Hypothalamus (tissue), 51 donors: ENCODE measurements at places on chromosomes 13 and 19.

DNA sequence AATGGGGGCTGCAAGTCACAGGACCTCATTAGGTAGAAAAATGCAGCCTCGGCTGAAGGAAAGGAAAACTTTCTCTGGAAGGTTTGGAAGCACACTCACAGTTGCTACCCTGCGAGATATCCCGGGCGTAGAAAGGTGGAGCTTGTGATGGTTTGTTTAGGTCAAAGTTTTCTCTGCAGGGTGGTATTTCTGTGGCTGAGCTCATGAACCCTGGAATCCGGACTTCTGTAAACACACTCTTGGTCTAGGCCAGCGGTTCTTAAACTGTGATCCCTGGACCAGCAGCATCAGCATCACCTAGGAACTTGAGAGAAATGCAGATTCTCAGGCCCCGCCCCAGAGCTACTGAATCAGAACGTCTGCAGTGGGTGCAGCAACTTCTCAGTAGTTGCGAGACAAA, 3.3 kb upstream of the SLC15A1 start:
- DNase-seq = no peak

GRCh38 chr19:48501494-48502349, 9.9 kb downstream of the LMTK3 start:
- DNase-seq = peak; percentile 21

GRCh38 chr19:43634872-43635560, 4.6 kb downstream of the CADM4 start:
- peak; percentile 55 for DNase-seq

- no peak for DNase-seq
Observed at GRCh38 chr19:19567391-19567790, 29.3 kb downstream of the CILP2 start.

- no peak for DNase-seq
Observed at GRCh38 chr13:34458756-34459715, 483.0 kb upstream of the NBEA start.

GRCh38 chr13:88958821-88959220, 1287.7 kb downstream of the SLITRK5 start:
- DNase-seq = no peak

GRCh38 chr13:37091835-37092234, 13.6 kb downstream of the CSNK1A1L start:
- no peak for DNase-seq

DNA sequence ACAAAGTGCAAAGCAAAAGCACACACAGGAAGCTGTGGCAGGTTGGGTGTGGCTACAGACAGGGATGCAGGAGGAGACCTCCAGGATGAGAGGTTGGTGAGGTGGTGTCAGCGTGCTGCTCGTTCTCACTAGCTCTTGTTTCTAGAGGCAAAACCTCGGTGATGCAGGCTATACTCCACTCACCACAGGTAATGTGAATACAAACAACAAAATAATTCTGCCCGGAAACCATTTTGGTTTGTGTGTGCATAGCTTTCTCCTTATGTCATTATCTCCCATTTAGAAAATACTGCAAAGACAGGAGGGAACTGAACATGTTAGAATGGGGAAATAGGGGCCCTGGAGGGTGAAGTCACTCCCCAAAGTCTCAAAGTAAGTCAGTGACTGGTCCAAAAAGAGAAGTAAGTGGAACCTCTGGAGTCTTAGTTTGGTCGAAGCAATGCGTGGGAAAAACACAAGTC, 9.4 kb downstream of the LCP1 start:
- no peak for DNase-seq

GRCh38 chr13:46615888-46616531, 63.0 kb downstream of the LRCH1 start:
- no peak for DNase-seq

GRCh38 chr13:76887076-76887563, 915 bp upstream of the KCTD12 start:
- DNase-seq = no peak

DNA sequence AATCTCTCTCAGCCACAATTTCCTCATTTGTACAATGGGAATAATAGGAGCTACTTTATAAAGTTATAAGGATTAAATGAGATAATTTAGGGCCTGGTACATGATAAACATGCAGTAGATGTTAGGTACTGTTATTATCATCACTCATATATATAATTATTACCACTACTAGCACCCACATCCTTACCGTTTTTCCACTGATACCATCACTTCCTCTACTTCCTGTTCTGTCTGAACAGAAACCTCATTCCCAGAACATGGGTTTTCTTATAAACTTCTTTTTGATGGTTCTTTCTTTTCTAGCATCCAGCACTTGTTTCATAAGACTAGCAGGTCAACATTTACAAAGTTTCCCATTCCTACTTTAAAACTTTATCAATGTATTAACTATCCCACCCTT, 6.3 kb downstream of the CDADC1 start:
- no peak for DNase-seq

- no peak for DNase-seq
Observed at GRCh38 chr13:61774903-61775302, 359.3 kb upstream of the PCDH20 start.
